CD4-positive, alpha-beta T cell treated with Interleukin-6 for 4 hours (primary cell): ENCODE measurements at places on chromosomes 5 and 9.

- DNase-seq, result no peak
These were observed 58.1 kb upstream of the SPTLC1 start for GRCh38 chr9:92173318-92173717.

DNA sequence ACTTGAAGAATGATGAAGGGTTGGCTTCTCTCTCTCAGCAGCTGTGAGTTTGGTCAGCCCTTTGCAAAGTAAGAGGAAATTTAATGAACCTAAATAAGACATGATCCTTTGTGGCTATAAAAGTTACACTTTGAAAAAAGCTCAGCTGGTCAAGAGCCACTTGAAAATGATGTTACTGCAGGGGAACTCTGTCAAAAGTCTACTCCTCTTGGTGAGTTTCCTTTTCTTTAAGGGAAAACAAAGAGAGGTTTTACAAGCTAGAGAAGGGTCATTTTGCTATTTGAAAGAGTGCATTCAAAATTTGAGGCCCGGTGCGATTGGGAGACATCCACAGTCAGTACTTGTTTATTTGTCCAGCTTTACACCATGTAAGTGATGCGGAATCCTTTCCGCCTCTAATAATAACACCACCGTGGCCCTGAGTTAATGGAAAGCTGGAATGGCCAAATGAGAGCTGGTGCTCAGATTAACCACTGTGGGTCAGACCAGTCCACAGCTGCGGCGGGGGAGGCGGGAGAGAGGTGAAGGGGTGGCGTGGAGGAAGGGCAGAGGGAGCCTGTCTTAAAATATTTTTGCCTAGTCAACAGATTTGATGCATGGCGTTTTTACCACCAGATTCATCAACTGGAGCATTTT is 404.0 kb downstream of the TLE4 start:
- DNase-seq, result no peak

GRCh38 chr5:73268826-73269225 is 95.8 kb downstream of the TMEM174 start:
- DNase-seq, result no peak

DNA sequence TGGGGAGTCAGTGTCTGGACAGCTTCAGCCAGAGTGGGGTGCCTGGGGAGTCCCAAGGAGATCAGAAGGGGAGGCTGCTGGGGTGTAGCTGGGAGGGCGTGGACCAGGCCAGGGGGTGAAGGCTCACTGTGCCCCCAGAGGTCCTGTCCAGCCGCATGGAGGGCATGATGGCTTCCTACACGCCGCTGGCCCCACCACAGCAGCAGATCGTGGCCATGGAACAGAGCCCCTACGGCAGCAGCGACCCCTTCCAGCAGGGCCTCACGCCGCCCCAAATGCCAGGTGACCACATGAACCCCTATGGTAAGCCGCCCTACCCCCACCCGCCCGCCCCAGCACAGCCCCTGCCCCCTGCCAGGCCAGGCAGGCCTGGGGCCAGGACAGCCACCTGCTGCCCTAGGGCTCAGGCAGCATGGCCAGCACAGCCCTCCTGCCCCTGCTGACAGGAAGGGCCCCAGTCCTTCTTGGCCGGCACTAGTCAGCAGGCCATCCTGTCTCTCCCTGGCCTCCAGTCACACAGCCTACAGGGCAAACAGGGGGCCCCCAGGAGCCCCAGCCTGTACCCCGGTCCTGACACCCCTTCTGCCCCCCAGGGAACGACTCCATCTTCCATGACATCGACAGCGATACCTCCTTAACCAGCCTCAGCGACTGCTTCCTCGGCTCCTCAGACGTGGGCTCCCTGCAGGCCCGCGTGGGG is 82.1 kb downstream of the LMX1B start:
- no peak for DNase-seq

- no peak for DNase-seq
These were observed 134.3 kb downstream of the CDH18 start for GRCh38 chr5:19853616-19854240.

DNA sequence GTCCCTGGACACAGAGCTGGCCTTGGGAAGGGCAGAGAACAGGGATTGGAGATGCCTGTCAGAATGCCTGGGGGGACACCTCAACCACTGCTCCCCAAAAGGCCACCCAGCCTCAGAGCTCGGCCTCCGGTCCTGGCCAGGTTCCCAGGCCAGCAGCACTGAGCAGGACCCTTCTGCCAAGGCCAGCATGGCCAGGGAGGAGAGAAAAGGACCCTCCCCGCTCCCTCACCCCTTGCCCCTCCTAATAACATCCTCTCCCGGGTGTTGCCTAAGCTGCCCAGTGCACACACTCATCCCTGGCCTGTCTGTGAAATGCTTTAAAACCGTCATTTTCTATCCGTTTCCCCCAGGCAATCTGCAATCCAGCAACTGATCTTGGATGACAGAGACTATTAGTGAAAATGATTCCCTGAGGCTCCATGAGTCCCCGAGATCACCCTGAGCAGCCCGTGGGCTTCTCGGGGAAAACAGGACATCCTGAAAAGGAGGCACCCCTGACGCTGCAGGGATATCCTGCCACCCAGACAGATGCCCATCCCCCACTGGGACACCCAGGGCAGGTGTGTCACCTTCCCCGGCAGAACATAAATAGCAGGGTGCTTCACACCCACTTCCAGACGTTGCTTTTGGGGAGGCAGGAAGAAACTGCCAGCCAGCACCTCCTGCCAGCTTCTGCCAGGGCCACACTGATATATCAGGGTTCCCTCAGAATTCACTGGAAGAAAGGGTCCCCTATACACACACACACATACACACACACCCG is 75.3 kb downstream of the ADAMTS2 start:
- no peak for DNase-seq

DNA sequence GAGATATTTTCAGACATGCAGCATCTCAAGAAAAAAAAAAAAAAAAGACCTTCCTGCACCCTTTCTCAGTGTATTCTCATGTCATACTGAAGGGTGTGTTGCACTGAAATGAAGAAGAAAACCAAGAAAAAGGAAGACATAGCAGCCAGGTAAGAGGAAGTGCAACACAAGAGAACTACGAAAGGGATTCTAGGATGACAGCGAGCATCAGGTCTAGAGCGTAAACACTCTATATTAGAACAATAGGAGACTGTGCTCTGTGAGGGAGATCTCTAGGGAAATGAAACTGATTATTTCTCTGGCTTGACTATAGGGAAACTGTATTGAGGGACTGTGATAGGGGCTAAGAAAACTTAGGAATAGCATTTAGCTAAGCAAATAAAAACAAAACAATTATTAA is 30.0 kb downstream of the BTF3 start:
- no peak for DNase-seq

DNA sequence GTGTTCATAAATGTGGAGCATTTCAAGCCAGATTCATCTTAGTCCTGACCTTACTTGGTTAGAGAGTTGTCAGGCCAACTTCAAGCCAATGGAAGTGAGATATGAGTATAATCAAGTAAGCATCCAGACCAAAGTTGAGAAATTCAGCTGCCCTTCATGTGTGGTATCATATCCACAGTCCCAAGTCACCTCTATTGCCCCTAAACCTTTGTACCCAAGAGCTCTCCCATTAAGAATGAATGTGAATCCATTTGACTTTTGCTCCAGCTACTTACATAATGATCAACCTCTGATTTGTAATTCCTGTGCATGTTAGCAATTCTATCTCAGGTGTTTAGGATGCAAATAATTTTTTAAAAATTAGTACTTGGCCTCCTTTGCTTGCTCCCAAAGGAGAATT is 342.7 kb downstream of the ADGRV1 start:
- no peak for DNase-seq

- DNase-seq, result no peak
These were observed 111.3 kb upstream of the NR5A1 start for GRCh38 chr9:124618476-124618875.

DNA sequence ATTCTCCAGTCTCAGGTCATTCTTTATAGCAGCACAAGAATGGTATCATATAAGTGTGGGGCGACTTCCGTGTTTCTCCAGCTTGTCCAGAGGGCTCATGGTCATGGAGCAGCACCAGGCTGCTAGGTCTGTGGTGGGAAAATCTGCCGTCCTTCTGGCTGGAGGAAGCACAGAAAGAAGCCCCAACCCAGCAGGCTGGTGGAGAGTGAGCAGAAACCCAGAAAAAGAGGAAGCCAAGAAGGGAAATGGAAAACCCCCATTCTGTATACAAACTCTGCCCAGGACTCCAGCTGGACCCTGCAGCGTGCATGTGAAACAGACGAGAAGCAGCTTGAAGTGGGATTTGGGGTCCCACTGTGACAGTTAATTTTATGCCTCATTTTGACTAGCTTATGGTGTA is 34.3 kb upstream of the OLFM1 start:
- no peak for DNase-seq

GRCh38 chr5:148469501-148469935 is 85.8 kb downstream of the FBXO38 start:
- no peak for DNase-seq

DNA sequence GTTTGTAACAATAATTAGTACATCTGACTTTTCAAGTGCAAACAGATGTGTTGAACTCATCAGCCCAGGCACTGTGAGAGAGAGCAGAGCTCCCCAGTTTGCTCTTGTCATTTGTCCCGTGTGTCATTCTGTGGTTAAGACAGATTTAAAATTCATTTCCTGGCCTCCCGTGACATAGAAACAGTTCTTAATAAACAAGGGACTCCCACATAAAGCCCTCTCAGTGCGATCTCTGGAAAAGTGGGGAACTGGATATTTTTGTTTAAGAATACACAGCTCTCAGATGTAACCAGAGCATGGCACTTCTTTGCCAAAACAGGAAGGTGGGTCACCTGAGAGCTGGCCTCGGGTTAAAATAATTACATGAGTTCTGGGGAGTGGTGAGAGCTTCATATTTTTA is 58.6 kb downstream of the PRKACG start:
- no peak for DNase-seq

DNA sequence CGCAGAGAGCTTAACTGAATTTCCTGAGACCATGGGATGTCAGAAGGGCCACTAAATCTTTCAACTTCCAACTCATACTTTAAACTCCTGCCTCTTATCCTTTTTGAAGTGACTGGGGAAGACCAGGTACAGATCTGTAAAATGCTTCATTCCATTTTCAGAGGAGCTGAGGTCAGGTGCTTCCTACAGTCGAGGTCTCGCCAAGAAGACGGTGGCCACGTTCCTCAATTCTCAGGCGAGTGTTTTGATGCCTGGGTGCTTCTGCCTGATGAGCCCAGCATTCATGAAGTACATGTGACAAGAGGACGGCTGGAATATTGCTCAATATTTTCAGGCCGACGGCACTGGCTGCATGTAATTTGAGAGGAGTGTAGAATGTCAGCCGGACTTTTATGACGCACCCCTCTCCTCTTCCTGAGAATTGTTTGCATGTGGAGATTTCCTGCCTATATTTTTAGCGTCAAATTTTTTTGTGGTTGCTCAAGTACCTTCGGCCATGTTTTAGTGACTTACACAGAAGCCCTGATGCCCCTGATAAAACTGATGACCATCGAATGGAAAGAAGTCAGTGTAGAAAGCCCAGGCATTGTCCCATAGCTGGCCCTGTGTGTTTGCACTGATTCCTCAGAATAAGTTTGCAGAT is 38.8 kb upstream of the GLRX start:
- no peak for DNase-seq

GRCh38 chr5:38258319-38259061 is at the start of gene EGFLAM:
EGFLAM (plus strand) TSS chr5:38258559; CDS start chr5:38258755, 196 bp downstream.
- no peak for DNase-seq

DNA sequence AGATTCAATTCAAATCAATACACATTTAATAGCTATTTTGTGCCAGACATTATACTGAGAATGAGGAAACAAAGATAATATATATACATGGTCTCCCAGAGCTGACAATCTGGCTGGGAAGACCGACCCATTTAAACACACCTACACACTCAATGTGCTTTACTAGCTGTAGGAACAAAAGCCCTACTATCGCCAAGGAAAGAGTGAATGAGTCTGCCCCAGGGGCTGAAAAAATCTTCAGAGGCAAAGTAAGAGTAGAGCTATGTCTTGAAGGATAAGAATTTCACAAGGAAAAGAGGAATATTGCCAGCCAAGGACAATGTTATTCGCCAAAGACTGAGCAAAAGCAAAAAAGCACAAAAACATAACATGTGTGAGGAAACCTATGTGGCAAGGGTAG is 6.6 kb downstream of the PFDN1 start:
- no peak for DNase-seq

GRCh38 chr9:121735065-121735792 is 83.8 kb downstream of the DAB2IP start:
- DNase-seq, result no peak

- DNase-seq, result no peak
These were observed 5.7 kb downstream of the CDO1 start for GRCh38 chr5:115810761-115811160.

- no peak for DNase-seq
These were observed 278.3 kb upstream of the RFX3 start for GRCh38 chr9:3804103-3804502.

- DNase-seq, result no peak
These were observed 94.2 kb upstream of the ZNF618 start for GRCh38 chr9:113781896-113782295.

GRCh38 chr5:35908228-35908627 is 30.2 kb downstream of the CAPSL start:
- no peak for DNase-seq

- no peak for DNase-seq
These were observed 102.1 kb downstream of the TMEM174 start for GRCh38 chr5:73274881-73275663.

GRCh38 chr9:88574953-88575352 is 40.0 kb downstream of the NXNL2 start:
- no peak for DNase-seq

- DNase-seq, result no peak
These were observed 363.5 kb downstream of the NDUFS4 start for GRCh38 chr5:53923961-53924360.

DNA sequence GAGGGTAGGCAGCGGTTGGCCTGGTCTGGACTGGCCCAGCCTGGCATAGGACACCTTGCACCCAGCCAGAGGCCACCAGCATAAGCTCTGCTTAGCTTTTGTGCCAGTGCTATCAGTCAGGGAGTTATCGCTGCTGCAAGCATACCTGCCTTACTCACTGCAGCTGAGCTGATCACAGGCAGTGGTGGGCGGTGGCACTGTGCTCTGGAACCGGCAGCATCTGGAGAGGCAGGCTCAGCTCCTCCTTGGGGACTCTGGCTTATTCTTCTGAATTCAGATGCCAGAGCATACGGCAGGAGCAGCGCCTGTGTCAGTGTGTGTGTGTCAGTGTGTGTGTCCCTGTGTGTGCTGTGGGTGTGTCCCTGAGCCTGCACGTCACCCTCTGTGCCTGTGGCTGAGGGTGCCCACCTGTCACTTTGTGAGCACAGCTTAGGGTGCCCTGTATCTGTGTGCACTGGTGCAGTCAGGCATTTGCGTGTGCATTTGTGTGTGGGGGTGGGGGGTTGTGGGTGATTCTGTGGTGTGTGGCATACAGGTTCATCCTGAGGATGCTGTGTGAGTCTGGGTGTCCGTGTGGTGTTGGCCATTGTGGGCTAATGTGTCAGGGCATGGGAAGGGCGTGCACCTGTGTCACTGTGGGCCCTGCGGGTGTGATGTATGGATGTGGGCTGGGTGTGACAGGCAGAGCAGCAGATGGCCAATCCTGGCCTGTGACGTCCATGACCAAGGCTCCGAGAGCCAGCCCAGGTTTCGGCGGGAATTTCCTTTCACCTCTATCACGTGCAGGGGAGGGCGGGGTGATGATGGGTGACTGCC is 23.5 kb downstream of the LMX1B start:
- DNase-seq, result no peak

GRCh38 chr9:94619026-94619425 is 20.3 kb downstream of the FBP1 start:
- no peak for DNase-seq
